CD4-positive, CD25-positive, alpha-beta regulatory T cell (primary cell): ENCODE measurements at places on chromosomes 7 and 10. TPM values are rescaled to one million over a fixed set of nuclear protein-coding genes. Genes with fewer than 3 reads are reported as not detected.

The NEUROD6 gene
- polyA plus RNA-seq = not detected

The CYP2C9 gene
- polyA plus RNA-seq = not detected

The TCERG1L gene
- not detected for polyA plus RNA-seq

The DRGX gene
- not detected for polyA plus RNA-seq

The TRDMT1 gene
- polyA plus RNA-seq = 8.6 TPM

The CLRN3 gene
- not detected for polyA plus RNA-seq

The SFTPA1 gene
- not detected for polyA plus RNA-seq

The NACAD gene
- polyA plus RNA-seq = not detected

The REEP3 gene
- 17.6 TPM for polyA plus RNA-seq

The PDE6C gene
- polyA plus RNA-seq = not detected

The TAS2R4 gene
- polyA plus RNA-seq = not detected
